ENCODE measurements at places on chromosomes 4 and X.

DNA sequence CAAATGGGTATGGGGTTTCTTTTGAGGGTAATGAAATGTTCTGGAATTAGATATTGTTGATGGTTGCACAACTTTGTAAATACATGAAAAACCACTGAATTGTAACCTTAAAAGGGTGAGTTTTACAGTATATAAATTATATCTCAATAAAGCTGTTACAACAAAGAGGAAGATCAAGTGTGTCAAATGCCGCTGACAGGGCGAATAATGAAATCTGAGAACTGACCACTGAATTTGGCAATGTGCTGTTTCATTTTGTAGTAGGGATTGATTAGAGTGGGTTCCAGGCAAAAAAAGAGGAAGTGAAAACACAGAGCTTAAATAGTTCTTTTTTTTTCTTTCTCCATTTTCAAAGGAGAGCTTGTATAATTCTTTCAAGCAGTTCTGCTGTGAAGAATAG lies 161.1 kb upstream of the NAP1L5 start:
- no peak overlapping the region for H3K4me3 ChIP-seq
- no peak for DNase-seq
- no peaks in the 10 kb centered on the region for H3K4me1 ChIP-seq
- H3K27ac ChIP-seq: no peak overlapping the region

DNA sequence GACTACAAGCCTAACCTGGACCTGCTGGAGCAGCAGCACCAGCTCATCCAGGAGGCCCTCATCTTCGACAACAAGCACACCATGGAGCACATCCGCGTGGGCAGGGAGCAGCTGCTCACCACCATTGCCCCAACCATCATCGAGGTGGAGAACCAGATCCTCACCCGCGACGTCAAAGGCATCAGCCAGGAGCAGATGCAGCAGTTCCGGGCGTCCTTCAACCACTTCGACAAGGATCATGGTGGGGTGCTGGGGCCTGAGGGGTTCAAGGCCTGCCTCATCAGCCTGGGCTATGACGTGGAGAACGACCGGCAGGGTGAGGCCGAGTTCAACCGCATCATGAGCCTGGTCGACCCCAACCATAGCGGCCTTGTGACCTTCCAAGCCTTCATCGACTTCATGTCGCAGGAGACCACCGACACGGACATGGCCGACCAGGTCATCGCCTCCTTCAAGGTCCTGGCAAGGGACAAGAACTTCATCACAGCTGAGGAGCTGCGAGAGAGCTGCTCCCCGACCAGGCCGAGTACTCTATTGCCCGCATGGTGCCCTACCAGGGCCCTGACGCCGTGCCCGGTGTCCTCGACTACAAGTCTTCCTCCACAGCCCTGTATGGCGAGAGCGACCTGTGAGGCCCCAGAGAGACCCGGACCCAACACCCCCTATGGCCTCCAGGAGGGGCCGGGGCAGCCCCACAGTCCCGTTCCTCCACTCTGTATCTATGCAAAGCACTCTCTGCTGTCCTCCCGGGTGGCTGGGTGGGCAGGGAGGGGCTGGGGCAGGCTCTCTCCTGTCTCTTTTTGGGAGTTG lies 486.2 kb downstream of the TRAM1L1 start:
- H3K27ac ChIP-seq: no peak overlapping the region
- H3K4me3 ChIP-seq: no peak overlapping the region
- no peaks in the 10 kb centered on the region for H3K27me3 ChIP-seq
- no peaks in the 10 kb centered on the region for H3K36me3 ChIP-seq
- no peaks in the 10 kb centered on the region for H3K4me1 ChIP-seq

GRCh38 chr4:99202536-99202935 lies 16.5 kb downstream of the ADH6 start:
- H3K4me1 ChIP-seq: peaks cover 37% of the 10 kb centered on the region
- no peak overlapping the region for H3K4me3 ChIP-seq
- no peaks in the 10 kb centered on the region for H3K27me3 ChIP-seq
- no peaks in the 10 kb centered on the region for H3K36me3 ChIP-seq
- H3K27ac ChIP-seq: peak overlapping the region; percentile 53

DNA sequence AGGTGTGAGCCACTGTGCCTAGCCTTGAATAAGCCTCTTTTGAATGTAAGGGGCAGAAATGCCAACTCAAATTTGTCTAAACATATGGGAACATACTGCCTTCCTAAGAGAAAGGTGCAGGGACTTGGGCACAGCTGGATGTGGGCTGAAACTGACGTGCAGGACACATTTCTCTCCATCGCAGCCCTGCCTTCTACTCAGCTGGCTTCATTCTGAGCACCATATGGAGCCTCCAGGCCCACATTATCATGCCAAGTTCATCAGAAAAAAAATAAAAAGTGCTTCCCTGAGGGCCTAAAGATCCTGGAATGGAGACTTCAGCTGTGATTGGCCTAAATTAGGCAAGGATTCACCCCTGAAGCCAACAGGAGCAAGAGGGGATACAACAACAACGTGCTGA lies 386.2 kb downstream of the RAB28 start:
- DNase-seq: no peak
- no peak overlapping the region for H3K4me3 ChIP-seq
- no peaks in the 10 kb centered on the region for H3K36me3 ChIP-seq
- no peak overlapping the region for H3K27ac ChIP-seq

- no peak overlapping the region for H3K27ac ChIP-seq
- no peaks in the 10 kb centered on the region for H3K4me1 ChIP-seq
- no peak for DNase-seq
- no peak overlapping the region for H3K4me3 ChIP-seq
- no peaks in the 10 kb centered on the region for H3K27me3 ChIP-seq
These were observed 296.7 kb upstream of the CASK start for GRCh38 chrX:42220083-42220482.

- H3K36me3 ChIP-seq: no peaks in the 10 kb centered on the region
- no peak overlapping the region for H3K27ac ChIP-seq
- H3K27me3 ChIP-seq: no peaks in the 10 kb centered on the region
These were observed 89.3 kb upstream of the HHIP start for GRCh38 chr4:144556636-144557035.

DNA sequence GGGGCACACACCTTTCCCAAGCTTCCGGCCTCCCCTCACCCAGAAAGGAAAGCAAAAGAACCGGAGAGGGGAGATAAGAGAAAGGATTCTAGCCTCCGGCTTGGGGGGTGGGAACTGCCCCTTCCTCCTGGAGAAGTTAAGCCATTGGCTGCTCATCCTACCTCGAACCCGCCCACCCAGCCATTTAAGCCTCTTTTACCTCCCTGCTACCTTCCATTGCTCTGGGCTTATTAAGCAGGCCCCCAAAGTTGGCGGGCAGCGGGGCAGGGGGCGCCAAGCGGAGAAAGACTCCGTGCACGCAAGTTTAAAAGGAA lies 2.3 kb downstream of the MAML3 start:
- no peaks in the 10 kb centered on the region for H3K27me3 ChIP-seq
- H3K36me3 ChIP-seq: no peaks in the 10 kb centered on the region
- H3K4me1 ChIP-seq: peaks cover 5% of the 10 kb centered on the region
- H3K4me3 ChIP-seq: peak overlapping the region; percentile 64
- H3K27ac ChIP-seq: peak overlapping the region; percentile 99

- H3K36me3 ChIP-seq: peaks cover 50% of the 10 kb centered on the region
- no peak overlapping the region for H3K27ac ChIP-seq
- H3K27me3 ChIP-seq: no peaks in the 10 kb centered on the region
These were observed 11.8 kb downstream of the CASP6 start for GRCh38 chr4:109691411-109691920.

- H3K36me3 ChIP-seq: no peaks in the 10 kb centered on the region
- no peak for DNase-seq
- no peaks in the 10 kb centered on the region for H3K4me1 ChIP-seq
- H3K4me3 ChIP-seq: no peak overlapping the region
These were observed 149.5 kb downstream of the PPP1R2C start for GRCh38 chrX:42628471-42628870.

GRCh38 chr4:140289486-140289885 lies 84.0 kb upstream of the SCOC start:
- H3K27ac ChIP-seq: no peak overlapping the region
- DNase-seq: no peak
- H3K4me1 ChIP-seq: no peaks in the 10 kb centered on the region
- no peak overlapping the region for H3K4me3 ChIP-seq
- H3K36me3 ChIP-seq: no peaks in the 10 kb centered on the region

GRCh38 chrX:44954562-44954961 lies 81.6 kb downstream of the KDM6A start:
- no peak overlapping the region for H3K4me3 ChIP-seq
- no peaks in the 10 kb centered on the region for H3K36me3 ChIP-seq
- H3K4me1 ChIP-seq: peaks cover 16% of the 10 kb centered on the region

DNA sequence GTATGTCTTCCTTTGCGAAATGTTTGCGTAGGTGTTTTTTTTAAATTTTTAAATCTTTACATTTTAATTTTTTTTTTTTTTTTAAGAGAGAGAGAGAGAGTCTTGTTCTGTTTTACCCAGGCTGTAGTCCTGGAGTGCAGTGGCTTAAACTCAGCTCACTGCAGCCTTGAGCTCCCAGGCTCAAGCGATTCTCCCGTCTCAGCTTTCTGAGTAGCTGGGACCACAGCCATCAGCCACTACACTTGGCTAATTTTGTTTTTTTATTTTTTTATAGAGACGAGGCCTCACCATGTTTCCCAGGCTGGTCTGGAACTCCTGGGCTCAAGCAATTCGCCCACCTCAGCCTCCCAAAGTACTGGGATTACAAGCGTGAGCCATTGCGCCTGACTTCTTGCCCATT lies 43.7 kb upstream of the GBA3 start:
- no peaks in the 10 kb centered on the region for H3K27me3 ChIP-seq
- no peaks in the 10 kb centered on the region for H3K36me3 ChIP-seq
- no peak overlapping the region for H3K27ac ChIP-seq
- DNase-seq: no peak

- no peaks in the 10 kb centered on the region for H3K36me3 ChIP-seq
- H3K4me3 ChIP-seq: no peak overlapping the region
- no peaks in the 10 kb centered on the region for H3K27me3 ChIP-seq
- H3K27ac ChIP-seq: no peak overlapping the region
- no peak for DNase-seq
- no peaks in the 10 kb centered on the region for H3K4me1 ChIP-seq
These were observed 68.3 kb upstream of the SLC7A11 start for GRCh38 chr4:138310498-138310897.

GRCh38 chr4:81919223-81919622 lies 447.5 kb upstream of the RASGEF1B start:
- no peaks in the 10 kb centered on the region for H3K4me1 ChIP-seq
- no peaks in the 10 kb centered on the region for H3K27me3 ChIP-seq
- DNase-seq: no peak
- H3K36me3 ChIP-seq: no peaks in the 10 kb centered on the region
- no peak overlapping the region for H3K4me3 ChIP-seq

DNA sequence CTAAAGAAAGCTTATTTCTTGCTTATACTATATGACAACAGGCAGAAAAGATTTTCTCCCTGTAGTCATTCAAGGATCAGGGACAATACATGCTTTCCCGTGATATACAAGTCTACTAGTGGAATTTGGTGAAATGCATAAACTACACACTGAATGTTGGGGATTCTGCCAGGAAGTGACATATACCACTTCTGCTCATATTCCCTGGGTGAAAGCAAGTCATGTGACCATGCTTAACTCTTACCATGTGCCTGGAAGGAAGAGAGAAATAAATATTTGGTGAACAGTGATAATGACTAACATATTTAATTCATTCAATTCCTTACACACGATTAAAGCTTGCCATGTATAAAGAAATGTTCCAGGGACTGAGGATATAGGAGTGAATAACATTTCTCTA lies 534.6 kb downstream of the PPARGC1A start:
- H3K27ac ChIP-seq: no peak overlapping the region
- no peaks in the 10 kb centered on the region for H3K36me3 ChIP-seq
- no peaks in the 10 kb centered on the region for H3K27me3 ChIP-seq

DNA sequence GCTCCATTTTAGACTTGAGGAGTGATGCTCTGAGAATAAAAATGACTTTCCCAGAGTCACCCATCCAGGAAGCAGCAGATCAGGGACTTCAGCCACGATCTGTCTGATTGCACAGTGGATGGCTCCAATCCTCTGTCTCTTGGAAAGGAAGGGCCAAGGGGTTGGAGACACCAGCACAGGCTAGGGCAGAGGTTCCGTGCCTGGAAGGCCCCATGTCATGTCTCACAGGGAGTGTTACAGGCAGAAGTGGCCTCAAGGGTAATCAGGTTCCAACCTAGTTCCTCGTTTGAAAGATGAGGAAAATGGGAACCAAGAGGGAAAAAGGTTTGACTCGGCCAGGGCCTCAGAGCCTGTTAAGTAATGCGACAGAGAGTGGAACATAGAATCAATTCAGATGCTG lies 160.0 kb downstream of the EFNB1 start:
- H3K27me3 ChIP-seq: no peaks in the 10 kb centered on the region
- no peak overlapping the region for H3K27ac ChIP-seq
- no peaks in the 10 kb centered on the region for H3K4me1 ChIP-seq
- no peaks in the 10 kb centered on the region for H3K36me3 ChIP-seq
- no peak for DNase-seq
- H3K4me3 ChIP-seq: no peak overlapping the region
